Stimulated activated CD4-positive, alpha-beta T cell treated with anti-CD3 and anti-CD28 coated beads, Interleukin-2, amount 100 ng/mL, for 24 hours (primary cell): ENCODE measurements at places on chromosomes 2 and 18.

DNA sequence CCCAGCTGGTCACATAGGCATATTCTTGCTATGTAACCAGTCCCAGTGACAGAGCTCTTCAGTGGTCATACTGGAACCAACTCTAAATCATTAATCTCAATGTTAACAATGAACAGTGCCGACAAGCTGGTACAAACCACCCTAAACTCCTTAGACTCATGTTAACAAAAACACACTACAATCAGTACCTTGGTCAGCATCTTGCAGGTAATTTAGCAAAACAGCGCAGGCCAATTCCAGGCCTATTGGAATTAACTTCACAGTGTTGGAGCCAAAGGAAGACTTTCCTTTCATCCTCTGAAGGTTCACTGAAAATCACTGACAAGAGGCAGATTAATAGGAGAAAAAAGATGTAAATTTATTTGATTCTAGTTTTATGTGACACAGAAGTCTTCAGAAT, 396.4 kb downstream of the PIK3C3 start:
- DNase-seq: no peak

DNA sequence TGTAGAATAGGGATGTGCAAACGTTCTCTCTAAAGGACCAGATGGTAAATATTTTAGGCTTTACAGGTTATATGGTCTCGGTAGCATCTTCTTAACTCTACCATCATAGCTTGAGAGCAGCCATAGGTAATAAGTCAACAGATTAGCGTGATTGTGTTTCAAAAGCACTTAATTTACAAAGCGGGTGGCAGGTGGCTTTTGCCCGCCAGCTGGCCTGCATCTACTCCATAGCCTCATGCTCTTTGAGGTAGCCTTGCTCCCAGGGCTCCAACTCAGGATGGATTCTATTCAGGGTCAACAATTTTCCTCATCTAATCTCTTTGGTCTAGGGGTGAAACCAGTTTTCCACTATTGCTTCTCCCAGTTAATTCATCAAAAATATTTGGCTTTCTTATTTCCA, 5.0 kb upstream of the ATP9B start:
- no peak for DNase-seq

GRCh38 chr2:70897977-70898226, 37.8 kb upstream of the ATP6V1B1 start:
- DNase-seq: no peak

DNA sequence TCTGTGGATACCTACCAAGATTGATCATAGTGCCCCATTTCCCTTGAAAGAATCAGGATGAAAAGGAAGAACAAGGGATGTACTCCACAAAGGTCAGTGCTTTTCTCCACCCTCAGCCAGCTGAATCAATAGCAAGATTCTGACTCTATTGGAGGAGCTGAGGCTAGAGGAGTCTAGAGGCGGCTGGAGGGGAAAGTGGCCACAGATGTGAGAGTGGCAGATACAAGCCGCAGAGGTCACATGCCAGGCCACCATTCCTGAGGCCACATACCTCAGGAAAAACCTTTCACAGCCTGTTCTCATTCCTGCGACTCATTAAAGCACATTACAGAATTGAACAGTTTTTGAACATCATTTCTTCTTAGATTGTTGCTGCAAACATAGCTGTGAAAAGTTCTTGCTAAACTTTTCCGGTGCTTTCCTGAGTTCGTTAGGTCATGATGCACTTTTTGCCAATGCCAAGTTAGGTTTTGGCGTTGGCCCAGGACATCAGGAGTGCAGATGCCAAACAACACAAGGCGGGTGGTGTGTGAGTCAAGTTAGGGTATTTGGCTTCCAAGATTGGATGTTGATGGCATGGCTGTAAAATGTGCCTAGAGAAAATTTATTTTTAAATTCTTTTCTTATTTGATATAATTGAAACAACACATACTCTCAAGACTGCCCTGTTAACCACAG, 160.7 kb upstream of the SP5 start:
- DNase-seq: no peak

DNA sequence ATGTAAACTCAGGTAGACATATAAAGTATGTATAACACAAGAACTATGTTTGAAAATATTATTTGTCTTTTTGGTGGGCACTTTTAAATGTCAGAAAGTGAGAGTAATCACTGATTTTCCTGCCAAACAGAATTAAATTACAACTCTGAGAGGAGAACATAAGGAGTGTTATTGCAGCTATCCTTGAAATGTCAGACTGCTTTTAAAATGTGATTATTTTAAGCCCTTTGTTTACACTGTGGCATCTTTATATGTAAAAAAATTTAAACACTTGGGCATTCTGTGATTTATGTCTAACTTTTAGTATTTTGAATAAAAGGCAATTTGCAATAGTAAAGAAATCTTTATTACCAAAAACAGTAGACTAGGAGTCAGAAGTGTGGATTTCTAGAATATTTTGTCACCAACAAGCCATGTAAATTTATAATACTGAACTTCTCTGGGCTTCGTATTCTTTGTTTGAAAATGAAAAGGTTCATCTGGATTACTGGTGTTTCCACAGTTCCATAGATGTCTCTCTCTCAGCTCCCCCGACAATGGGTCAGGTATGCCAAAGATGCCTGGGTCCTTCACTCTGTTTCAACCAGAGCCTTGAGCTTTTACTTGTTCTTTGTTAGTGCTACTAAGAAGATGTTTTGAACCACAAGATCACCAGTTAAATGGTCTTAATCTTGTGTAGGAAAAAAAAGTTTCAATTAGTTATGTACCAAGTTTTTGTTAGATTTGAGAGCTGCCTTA, 38.8 kb downstream of the GULP1 start:
- DNase-seq: no peak

GRCh38 chr2:107025869-107026380, 140.0 kb upstream of the ST6GAL2 start:
- no peak for DNase-seq

DNA sequence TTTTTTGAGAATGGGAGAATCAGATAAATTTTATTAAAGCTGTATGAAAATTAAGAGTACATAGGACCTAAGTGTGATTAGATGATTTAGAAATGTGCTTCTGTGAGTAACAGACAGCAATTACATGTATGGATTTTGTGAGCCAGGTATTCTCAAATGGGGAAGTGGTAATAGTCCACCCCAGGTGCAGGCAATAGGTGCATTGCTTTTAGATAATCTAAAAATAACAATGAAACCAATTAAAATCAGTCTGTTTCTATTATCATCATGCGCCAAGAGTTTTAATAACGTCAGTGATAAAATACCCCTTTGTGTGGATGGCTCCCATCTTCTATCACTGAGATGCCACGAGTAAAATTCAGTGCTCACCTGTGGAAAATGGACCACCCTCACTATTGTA, 265.3 kb downstream of the RNF144A start:
- DNase-seq: no peak

GRCh38 chr2:119849838-119850565, 90.3 kb downstream of the PTPN4 start:
- no peak for DNase-seq

- DNase-seq: peak; percentile 31
Measured at GRCh38 chr2:200814276-200814815, 2.6 kb downstream of the BZW1 start.

- no peak for DNase-seq
Measured at GRCh38 chr2:220374282-220374681, 746.9 kb downstream of the SLC4A3 start.

- DNase-seq: no peak
Measured at GRCh38 chr2:75459565-75460310, 101.0 kb downstream of the EVA1A start.

- DNase-seq: no peak
Measured at GRCh38 chr18:60684843-60685513, 312.4 kb upstream of the MC4R start.

- DNase-seq: peak; percentile 73
Measured at GRCh38 chr18:54284981-54285785, 15.9 kb downstream of the POLI start.

GRCh38 chr2:5020116-5020875, 671.9 kb upstream of the SOX11 start:
- DNase-seq: no peak
